Fibroblast of upper back skin (primary cell): ENCODE measurements at places on chromosomes 7 and 10.
A peak's percentile ranks its signal among the peaks of the same experiment; 100 is the strongest.

DNA sequence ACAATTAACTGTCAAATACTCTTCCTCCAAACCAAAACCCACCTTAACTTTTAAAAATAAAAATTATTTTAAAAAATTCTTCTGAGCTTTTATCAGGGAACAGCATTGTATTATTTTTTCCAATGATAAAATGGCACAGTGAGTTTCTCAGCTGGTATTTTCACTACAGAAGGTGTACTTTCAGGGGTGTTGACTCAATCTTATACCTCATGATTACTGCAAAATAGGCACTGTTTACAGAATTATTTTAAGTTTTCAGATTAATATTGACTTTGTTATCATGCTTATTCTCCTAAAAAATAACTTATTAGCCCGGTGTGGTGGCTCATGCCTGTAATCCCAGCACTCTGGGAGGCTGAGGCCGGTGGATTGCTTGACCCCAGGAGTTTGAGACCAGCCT lies 24.3 kb downstream of the RHEB start:
- DNase-seq, result no peak

- no peak for DNase-seq
Measured at GRCh38 chr7:45367026-45367425, 207.1 kb upstream of the ADCY1 start.

DNA sequence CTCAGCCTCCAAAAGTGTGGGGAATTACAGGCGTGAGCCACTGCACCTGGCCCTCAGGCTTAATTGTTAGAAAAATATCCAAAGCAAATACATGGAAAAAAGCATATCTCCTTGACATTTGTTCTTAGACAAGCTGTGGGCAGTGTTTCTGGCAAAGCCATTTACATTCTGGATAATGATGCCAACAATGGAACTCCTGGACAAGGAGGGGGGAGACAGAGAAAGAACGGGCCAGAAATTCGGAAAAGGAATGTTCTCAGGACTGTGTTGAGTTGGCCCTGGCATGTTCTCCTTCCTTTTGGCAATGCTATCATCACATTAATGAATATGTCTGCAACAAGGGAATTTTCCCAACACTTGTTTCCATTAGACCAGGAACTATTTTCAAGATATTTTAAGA lies 88.7 kb downstream of the UBE2H start:
- DNase-seq, result peak; percentile 33

DNA sequence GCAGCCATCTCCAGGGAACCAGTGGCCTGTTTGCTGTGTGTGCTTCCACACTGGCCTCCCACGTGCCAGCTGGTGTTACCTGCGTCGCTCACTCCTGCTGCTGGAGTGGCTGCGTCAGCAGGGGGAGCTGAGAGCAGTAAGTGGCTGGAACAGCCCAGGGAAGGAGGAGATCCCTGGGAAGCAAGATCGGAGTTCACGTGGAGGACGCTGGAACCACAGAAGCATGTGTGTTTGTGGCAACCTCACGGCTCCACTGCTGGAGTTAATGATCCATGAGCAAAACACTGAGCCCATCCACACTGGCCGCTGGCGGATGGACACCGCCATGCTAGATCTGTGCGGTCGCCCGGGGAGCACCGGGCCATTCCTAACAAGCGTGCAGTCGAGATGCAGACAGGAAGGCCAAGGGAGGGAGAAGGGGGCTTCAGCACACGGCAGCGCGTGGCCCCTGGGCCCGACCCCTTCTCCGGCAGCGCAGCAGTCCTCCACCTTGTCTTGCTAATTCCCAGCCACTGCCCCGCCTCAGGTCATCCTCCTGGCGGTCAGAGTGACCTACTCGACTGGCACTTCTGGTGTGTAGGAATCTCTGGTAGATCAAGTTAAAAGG lies 68.5 kb upstream of the EEPD1 start:
- DNase-seq, result peak; percentile 75
